ENCODE measurements at places on chromosomes 4 and X. TPM values are rescaled to one million over a fixed set of nuclear protein-coding genes. Genes with fewer than 3 reads are reported as not detected.

Gene MAGEC2
- 0.28 TPM for total RNA-seq

Gene CHRNA9
- not detected for total RNA-seq

Gene SLC26A1
- under 0.01 TPM for total RNA-seq

Gene GNRHR
- total RNA-seq = not detected

Gene ATP1B4
- total RNA-seq = not detected

Gene TMPRSS11A
- not detected for total RNA-seq

Gene BEND2
- total RNA-seq = not detected

Gene PPARGC1A
- 0.38 TPM for total RNA-seq

Gene TRIM75
- total RNA-seq = not detected

Gene XAGE2
- not detected for total RNA-seq

Gene JCHAIN
- total RNA-seq = 2.0 TPM

Gene FAM120C
- 4.4 TPM for total RNA-seq

Gene MGARP
- 59.0 TPM for total RNA-seq

Gene CACNA1F
- total RNA-seq = not detected

Gene F8
- total RNA-seq = 7.9 TPM

Gene CFAP47
- under 0.01 TPM for total RNA-seq

Gene HSFX2
- total RNA-seq = not detected

Gene SLC10A4
- total RNA-seq = 0.28 TPM

Gene CYTL1
- not detected for total RNA-seq

Gene VGLL1
- not detected for total RNA-seq

Gene AKAP4
- not detected for total RNA-seq

Gene SORBS2
- total RNA-seq = 22.6 TPM

Gene SYTL5
- total RNA-seq = 1.4 TPM

Gene XPNPEP2
- total RNA-seq = not detected

Gene MAGEA1
- total RNA-seq = not detected

Gene FAM47E
- total RNA-seq = 0.19 TPM

Gene ABCG2
- total RNA-seq = 14.6 TPM

Gene ABCE1
- 214 TPM for total RNA-seq

Gene TLL1
- total RNA-seq = 0.85 TPM

Gene DACH2
- under 0.01 TPM for total RNA-seq

Gene SUPT20HL1
- not detected for total RNA-seq

Gene MAGEC3
- total RNA-seq = not detected

Gene FAAH2
- total RNA-seq = not detected

Gene PDCL2
- not detected for total RNA-seq

Gene LRIT3
- total RNA-seq = not detected

Gene XK
- total RNA-seq = under 0.01 TPM

Gene MSMO1
- total RNA-seq = 174 TPM

Gene POLN
- total RNA-seq = 6.2 TPM

Gene RADX
- 2.5 TPM for total RNA-seq

Gene FOXO4
- 6.8 TPM for total RNA-seq

Gene TMPRSS11D
- total RNA-seq = not detected

Gene POU4F2
- total RNA-seq = not detected

Gene CSN1S1
- total RNA-seq = not detected

Gene CWH43
- total RNA-seq = not detected

Gene MAGEA4
- not detected for total RNA-seq

Gene MTTP
- total RNA-seq = under 0.01 TPM

Gene FAM241A
- 5.8 TPM for total RNA-seq

Gene YY2
- 1.2 TPM for total RNA-seq

Measured in regular cardiac myocyte (primary cell).